ENCODE measurements at places on chromosomes 2 and 18.

DNA sequence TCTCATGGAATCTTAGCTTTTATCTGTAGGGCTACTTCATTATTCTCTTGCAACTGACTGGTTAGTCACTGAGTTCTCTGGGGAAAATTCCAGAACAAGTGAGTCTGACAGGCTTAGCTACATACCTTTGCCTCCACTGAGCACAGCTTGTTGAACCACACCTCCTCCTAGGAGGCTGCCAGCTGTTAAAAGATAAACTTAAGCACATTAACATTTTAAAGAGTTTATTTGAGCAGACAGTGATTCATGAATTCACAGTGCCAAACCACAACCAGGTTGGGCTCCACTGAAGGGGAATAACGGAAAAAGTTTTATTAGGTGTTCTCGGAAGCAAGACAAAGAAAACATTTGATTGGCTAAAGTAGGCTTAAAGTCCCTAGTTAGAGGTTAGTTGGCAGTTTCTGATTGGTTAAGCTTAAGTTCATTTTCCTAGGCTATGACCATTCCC, 12.5 kb upstream of the SLC38A11 start:
- no peak for DNase-seq

DNA sequence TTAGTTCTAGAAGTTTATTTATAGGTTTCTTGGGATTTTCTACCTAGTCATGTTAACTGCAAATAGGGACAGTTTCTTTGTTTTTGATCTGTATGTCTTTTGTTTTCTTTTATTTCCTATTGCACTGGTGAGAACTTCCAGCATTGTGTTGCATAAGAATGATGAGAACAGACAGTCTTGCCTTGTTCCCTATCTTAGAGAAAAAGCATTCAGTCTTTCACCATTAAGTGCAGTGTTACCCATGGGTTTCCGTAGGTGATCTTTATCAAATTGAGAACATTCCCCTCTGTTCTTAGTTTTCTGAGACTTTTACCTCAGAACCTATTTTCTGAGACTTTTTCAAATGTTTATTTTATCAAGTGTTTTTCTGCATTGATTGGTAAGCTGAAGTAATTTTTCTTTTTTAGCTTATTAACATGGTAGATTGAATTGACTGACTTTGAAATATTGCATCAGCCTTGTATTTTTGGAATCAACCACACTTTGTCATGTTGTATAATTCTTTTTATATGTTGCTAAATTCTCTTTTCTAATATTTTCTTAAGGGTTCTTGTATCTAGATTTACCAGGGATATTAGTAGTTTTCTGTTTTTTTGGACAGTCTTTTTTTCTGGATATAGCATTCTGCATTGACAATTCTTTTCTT, 17.2 kb downstream of the MFSD6 start:
- no peak for DNase-seq

DNA sequence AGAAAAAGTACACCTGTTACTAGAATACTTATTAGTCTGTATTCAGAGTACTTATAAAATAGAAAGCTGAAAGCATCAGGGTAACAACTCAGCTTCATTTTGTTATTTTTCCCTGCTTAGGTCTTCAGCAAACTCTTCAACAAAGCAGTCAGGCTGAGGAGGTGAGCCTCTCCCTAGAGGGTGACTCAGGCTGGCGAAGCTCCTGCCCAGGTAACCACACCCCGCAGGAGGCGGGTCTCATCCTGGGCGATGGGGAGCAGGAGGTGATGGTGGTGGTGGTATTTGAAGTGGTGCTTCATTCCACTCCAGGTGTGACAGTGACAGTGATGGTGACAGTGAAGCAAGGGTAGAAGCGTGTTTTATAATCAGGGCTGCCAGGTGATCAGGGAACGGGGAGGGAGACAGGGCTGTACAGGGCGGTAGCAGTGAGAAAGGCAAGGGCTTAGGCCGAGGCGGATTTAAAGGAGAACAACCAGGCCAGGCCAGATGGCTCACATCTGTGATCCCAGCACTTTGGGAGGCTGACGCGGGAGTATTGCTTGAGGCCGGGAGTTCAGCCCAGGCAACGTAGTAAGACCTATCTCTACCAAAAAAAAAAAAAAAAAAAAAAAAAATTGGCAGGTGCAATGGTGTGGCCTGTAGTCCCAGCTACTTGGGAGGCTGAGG, 127.1 kb downstream of the SOCS6 start:
- DNase-seq = no peak

GRCh38 chr2:111037128-111037527, 83.6 kb upstream of the BCL2L11 start:
- peak; percentile 12 for DNase-seq

Measured in H54 (cell line).